ENCODE measurements at places on chromosomes 2 and 18.
A peak's percentile ranks its signal among the peaks of the same experiment; 100 is the strongest.

GRCh38 chr2:9032121-9032520 lies 28.6 kb upstream of the MBOAT2 start:
- DNase-seq, result no peak

GRCh38 chr18:7147399-7147798 lies 29.8 kb upstream of the LAMA1 start:
- DNase-seq, result no peak

- no peak for DNase-seq
These were observed 65.3 kb downstream of the C1D start for GRCh38 chr2:67997528-67997900.

DNA sequence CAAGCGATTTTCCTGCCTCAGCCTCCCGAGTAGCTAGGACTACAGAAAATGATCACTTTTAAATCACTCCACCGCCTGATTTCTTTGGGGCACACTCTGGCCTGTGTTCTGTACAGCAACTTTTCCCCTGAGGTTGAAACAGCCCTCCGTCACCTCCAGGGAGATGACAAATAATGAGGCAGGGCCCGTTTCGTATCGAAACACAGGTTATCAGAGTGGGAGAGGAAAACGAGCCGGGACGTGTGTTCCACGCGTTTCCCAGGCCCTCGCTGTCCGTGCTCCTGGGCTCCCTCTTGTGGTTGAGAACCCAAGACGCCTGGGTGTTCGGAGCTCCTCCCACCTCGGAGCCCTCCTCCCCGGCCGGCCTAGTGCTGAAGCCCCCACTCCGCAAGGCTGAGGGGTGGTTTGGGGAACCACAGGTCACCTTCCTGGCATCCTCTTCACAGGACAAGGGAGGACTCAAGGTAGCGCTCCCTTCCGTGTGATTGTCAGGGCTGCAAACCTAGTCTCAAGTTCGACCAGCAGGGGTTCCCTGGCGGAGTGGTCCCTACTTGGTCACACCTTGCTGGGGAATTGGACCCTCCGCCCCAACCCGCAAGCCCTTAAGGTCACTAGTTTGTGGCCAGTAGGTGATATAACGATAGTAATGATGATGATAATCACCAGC lies 12.8 kb downstream of the ATP6V1B1 start:
- peak; percentile 76 for DNase-seq

DNA sequence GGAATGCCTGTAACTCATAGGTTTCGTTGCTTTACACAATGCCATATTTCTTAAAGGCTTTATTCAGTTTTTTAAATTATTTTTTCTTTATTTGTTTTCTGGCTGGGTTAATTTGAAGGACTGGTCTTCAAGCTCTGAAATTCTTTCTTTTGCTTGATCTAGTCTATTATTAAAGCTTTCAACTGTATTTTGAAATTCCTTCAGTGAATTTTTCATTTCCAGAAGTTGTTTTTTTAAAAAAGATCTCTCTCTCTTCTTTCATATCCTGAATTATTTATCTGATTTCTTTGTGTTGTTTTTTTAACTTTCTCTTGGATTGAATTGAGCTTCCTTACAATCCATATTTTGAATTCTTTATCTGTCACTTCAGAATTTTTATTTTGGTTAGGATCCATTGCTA lies 239.9 kb upstream of the CTAGE1 start:
- DNase-seq, result no peak

Measured in activated T-cell treated with anti-CD3 and anti-CD28 coated beads for 24 hours (primary cell).